ENCODE measurements at places on chromosomes 1 and 21.

GRCh38 chr1:24786191-24786590 lies 40.9 kb downstream of the CLIC4 start:
- H3K4me3 ChIP-seq: no peak overlapping the region
- no peaks in the 10 kb centered on the region for H3K27me3 ChIP-seq
- DNase-seq: no peak
- peak overlapping the region; percentile 85 for H3K27ac ChIP-seq
- H3K4me1 ChIP-seq: peaks cover 14% of the 10 kb centered on the region
- peaks cover 12% of the 10 kb centered on the region for H3K36me3 ChIP-seq

- peaks cover 16% of the 10 kb centered on the region for H3K36me3 ChIP-seq
- H3K4me3 ChIP-seq: peak overlapping the region; percentile 75
- H3K27ac ChIP-seq: peak overlapping the region; percentile 76
- H3K27me3 ChIP-seq: no peaks in the 10 kb centered on the region
These were observed 2.1 kb downstream of the ENTREP3 start for GRCh38 chr1:155253208-155253607.

- H3K4me1 ChIP-seq: no peaks in the 10 kb centered on the region
- peaks cover 27% of the 10 kb centered on the region for H3K27me3 ChIP-seq
- no peak overlapping the region for H3K4me3 ChIP-seq
- no peaks in the 10 kb centered on the region for H3K36me3 ChIP-seq
- no peak overlapping the region for H3K27ac ChIP-seq
These were observed 22.4 kb upstream of the CCDC27 start for GRCh38 chr1:3729594-3730542.

- no peak overlapping the region for H3K27ac ChIP-seq
- no peak for DNase-seq
- no peak overlapping the region for H3K4me3 ChIP-seq
- peaks cover 12% of the 10 kb centered on the region for H3K36me3 ChIP-seq
- H3K27me3 ChIP-seq: no peaks in the 10 kb centered on the region
- peaks cover 17% of the 10 kb centered on the region for H3K4me1 ChIP-seq
These were observed 228.7 kb downstream of the CRB1 start for GRCh38 chr1:197496722-197497121.

DNA sequence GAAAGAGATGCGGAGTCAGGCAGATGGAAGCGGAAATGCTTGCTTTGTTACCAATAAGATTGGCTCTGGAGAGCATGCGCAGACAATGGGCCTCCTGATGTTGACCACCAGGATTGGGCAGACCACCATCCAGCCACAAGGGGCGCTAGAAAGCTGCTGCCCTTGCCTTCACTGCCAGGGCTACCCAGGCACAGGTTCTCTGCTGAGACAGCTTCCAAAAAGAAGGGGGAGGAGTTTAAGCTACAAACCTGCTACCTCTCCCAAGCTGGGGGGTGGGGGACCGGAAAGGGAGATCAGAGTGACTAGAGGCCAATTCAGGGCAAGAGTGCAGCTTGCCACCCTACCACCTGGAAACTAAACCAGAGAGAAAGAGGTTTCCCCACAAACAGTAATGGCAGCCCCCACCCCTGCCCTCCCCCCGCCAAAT lies 369.7 kb downstream of the RRAGC start:
- peaks cover 89% of the 10 kb centered on the region for H3K27me3 ChIP-seq
- no peak overlapping the region for H3K4me3 ChIP-seq
- H3K4me1 ChIP-seq: no peaks in the 10 kb centered on the region
- no peaks in the 10 kb centered on the region for H3K36me3 ChIP-seq

GRCh38 chr1:247277191-247277590 lies 21.3 kb downstream of the VN1R5 start:
- no peaks in the 10 kb centered on the region for H3K27me3 ChIP-seq
- peaks cover 9% of the 10 kb centered on the region for H3K4me1 ChIP-seq
- H3K36me3 ChIP-seq: no peaks in the 10 kb centered on the region
- H3K27ac ChIP-seq: no peak overlapping the region
- no peak overlapping the region for H3K4me3 ChIP-seq
- no peak for DNase-seq

DNA sequence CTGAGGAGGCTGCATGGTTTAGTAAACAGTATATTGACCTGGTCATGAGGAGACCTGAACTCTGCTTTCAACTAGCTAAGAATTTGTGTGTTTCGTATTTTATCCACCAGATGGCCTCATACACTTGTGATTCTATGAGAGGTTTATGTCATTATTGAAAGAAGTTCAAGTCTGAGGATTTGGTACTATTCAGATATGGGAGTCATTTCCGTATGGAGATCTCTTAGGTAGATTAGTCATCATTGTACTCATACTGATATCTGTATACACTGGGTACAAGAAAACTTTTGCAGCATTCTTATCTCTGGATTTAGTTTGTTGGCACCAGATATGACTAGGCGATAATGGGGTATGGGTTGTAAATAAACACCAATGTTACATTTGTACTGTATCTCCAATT lies 26.6 kb downstream of the ATF6 start:
- no peak for DNase-seq
- peaks cover 2% of the 10 kb centered on the region for H3K4me1 ChIP-seq
- peaks cover 31% of the 10 kb centered on the region for H3K36me3 ChIP-seq
- H3K4me3 ChIP-seq: no peak overlapping the region
- no peaks in the 10 kb centered on the region for H3K27me3 ChIP-seq

DNA sequence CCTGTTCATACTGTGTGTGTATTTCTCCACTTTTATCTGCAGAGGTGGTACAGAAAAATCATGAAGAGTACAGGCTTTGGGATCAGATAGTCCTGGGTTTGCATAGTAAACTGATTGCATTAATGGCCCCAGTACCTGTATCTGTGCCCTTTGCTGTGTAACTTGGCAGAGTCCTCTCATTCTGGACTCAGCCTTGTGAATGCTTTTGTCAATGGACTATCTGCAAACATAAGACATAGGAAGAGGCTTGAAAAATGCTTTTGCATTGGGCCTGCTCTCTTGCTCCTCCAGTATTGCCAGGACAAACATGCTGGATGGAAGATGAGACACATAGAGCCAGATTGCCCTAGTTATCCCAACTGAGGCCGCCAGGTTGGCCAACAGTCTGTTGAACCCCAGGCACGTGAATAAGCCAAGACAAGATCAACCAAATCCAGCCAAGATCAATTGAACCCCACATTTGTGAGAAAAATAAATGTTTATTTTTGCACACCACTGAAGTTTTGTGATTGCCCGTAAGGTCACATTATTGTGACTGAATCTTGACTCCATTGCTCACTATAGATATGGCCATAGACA lies 37.2 kb downstream of the ADCY10 start:
- H3K27me3 ChIP-seq: no peaks in the 10 kb centered on the region
- H3K36me3 ChIP-seq: no peaks in the 10 kb centered on the region
- H3K4me3 ChIP-seq: no peak overlapping the region
- no peak overlapping the region for H3K27ac ChIP-seq
- H3K4me1 ChIP-seq: peaks cover 1% of the 10 kb centered on the region

GRCh38 chr1:110049801-110050601 lies 15.6 kb downstream of the STRIP1 start:
- no peak overlapping the region for H3K27ac ChIP-seq
- peaks cover 60% of the 10 kb centered on the region for H3K36me3 ChIP-seq
- H3K4me3 ChIP-seq: no peak overlapping the region
- H3K4me1 ChIP-seq: peaks cover 31% of the 10 kb centered on the region
- no peaks in the 10 kb centered on the region for H3K27me3 ChIP-seq
- no peak for DNase-seq

DNA sequence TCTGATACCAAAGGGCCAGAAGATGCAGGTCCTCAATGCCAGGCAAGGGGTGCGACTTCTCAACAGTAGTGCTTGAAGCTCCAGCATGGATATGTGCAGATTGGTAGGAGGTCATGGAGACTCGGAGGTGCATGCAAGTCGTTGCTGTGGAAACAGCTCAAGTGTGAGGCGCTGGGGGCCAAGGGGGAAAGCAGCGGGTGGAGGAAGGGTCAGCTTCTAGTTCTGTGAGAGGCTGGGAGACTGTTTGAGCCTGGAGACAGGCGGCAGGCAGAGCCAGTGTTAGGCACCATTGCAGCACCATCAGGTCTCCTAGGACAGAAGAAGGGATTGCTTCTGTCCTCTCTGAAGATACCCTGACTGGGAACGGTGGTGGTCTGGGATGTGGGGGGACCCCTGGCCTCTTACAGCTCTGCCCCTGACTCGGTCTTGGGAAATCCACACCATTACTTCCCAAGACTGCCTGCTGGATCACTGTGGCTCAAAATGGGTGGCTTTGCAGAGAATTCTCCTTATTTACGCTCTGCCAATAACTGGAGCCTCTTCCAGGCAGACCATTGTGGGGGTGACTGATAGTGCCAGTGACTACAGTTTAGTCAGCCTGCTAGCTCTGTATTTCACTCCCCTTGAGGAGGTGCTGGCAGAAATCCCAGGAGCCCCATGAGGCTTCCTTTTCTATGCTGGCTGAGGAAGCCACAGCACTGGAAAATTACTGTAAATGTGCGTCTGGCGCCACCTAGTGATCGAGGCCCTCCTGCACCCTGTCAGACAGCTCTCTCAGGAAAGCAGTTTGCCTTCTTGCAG lies 46.3 kb upstream of the VANGL1 start:
- peaks cover 10% of the 10 kb centered on the region for H3K4me1 ChIP-seq
- peak; percentile 95 for DNase-seq
- H3K36me3 ChIP-seq: no peaks in the 10 kb centered on the region
- H3K4me3 ChIP-seq: no peak overlapping the region

- no peak overlapping the region for H3K4me3 ChIP-seq
- no peak for DNase-seq
- H3K4me1 ChIP-seq: peaks cover 26% of the 10 kb centered on the region
These were observed 6.3 kb downstream of the ASPM start for GRCh38 chr1:197140121-197140520.

DNA sequence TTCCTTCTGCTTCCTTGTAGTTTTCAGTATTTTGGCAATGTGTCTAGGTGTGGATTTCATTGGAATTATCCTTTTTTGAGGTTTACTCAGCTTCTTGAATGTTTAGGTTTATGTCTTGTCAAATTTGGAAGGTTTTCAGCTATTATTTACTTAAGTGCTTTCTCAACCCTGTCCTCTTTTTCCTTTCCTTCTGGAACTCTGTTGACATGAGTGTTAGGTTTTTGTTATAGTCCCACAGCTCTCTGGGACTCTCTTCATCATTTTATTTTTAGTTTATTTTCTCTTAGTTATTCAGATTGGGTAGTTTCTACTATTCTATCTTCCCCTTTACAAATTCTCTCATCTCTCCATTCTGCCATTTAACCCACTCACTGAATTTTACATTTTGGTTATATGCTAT lies 63.1 kb upstream of the GPR88 start:
- H3K27me3 ChIP-seq: no peaks in the 10 kb centered on the region
- no peaks in the 10 kb centered on the region for H3K4me1 ChIP-seq
- no peak overlapping the region for H3K4me3 ChIP-seq
- no peak for DNase-seq

GRCh38 chr1:201180141-201180540 lies 10.5 kb upstream of the IGFN1 start:
- peaks cover 11% of the 10 kb centered on the region for H3K4me1 ChIP-seq
- peaks cover 9% of the 10 kb centered on the region for H3K27me3 ChIP-seq
- H3K27ac ChIP-seq: no peak overlapping the region
- no peaks in the 10 kb centered on the region for H3K36me3 ChIP-seq

DNA sequence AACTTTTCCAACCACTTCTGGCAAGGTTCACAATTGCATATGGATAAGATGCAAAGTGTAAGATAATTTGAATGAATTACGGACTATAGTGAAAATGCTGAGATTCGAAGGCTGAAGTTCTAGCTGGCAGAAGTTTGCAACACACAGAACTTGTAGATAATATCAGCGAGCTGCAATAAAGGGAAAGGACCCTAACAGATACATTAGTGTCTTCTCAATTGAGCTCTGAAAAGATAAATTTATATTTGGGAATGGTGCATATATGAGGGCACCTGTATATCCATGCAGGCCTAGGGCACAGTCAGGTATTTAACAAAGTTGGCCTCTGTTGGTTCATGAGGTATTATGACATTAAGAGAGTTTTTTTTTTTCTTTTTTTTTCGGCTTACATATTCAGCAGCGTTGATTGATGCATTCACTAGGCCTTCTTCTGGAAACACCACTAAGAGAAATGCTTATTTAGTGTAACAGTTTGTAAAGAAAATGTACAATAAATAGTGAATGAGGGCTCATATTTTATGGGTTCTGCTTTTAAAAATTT lies 2.2 kb downstream of the NFIA start:
- no peak for DNase-seq
- peak overlapping the region; percentile 97 for H3K27ac ChIP-seq
- no peaks in the 10 kb centered on the region for H3K27me3 ChIP-seq
- H3K4me3 ChIP-seq: peak overlapping the region; percentile 90

DNA sequence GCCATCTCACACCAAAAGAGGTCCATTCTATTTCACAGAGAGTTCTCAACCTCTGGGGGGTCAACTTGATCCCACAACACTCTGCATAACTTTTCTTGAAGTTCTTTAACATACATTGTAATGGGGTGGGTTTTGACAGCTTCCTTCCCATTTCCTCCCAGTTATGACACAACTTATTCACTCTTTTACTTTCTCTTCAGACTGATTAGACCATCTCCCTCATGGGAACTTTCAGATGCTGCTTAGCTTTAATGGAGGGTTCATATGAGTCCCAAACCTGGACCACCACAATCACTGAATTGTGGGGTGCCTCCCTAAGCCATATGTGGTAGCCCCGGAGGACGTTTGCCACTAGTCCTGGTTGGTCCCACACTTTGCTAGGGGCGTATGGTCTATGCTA lies 28.3 kb upstream of the KCNJ15 start:
- H3K4me3 ChIP-seq: no peak overlapping the region
- no peaks in the 10 kb centered on the region for H3K27me3 ChIP-seq
- no peak for DNase-seq
- peaks cover 30% of the 10 kb centered on the region for H3K36me3 ChIP-seq
- no peak overlapping the region for H3K27ac ChIP-seq

GRCh38 chr1:116766616-116767469 lies 12.6 kb downstream of the CD2 start:
- H3K27ac ChIP-seq: no peak overlapping the region
- no peaks in the 10 kb centered on the region for H3K27me3 ChIP-seq
- H3K36me3 ChIP-seq: no peaks in the 10 kb centered on the region

GRCh38 chr1:92817986-92818764 lies 13.7 kb upstream of the RPL5 start:
- H3K27me3 ChIP-seq: no peaks in the 10 kb centered on the region
- H3K4me3 ChIP-seq: no peak overlapping the region
- H3K36me3 ChIP-seq: no peaks in the 10 kb centered on the region
- DNase-seq: no peak
- no peak overlapping the region for H3K27ac ChIP-seq
- H3K4me1 ChIP-seq: no peaks in the 10 kb centered on the region

DNA sequence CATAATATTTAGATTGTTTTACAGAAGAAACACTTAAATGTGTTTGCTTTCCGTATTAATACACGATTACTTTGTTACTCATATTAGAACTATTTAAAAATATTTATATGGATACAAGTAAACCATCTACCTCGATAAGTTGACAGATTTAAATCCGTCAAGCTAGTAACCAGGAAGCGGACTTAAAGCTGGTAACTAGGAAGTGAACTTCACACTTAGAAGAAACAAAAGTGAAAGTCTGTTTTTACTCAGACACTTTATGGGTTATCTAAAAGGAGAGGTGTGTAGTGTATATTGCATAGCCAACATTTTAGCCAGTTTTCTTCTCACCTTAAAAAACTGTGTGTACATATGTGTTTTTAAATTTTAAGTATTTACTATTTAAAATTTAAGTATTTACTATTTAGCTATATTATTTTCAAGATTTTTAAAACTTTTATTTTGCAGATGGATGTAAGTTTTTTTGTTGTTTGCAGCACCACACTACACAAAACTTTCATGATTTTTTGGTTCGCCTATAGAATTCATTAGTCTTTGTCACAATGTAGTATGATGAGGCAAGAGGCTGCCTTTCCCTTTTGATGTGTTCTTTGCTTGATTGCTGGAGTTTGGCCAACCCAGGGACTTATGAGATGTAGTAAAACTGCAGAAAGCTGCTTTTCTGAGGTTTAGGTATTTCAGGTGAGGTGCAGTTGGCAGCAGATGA lies 2.7 kb downstream of the USP25 start:
- H3K27ac ChIP-seq: peak overlapping the region; percentile 88
- peaks cover 8% of the 10 kb centered on the region for H3K36me3 ChIP-seq
- no peak for DNase-seq
- peaks cover 38% of the 10 kb centered on the region for H3K4me1 ChIP-seq
- H3K4me3 ChIP-seq: peak overlapping the region; percentile 91
- no peaks in the 10 kb centered on the region for H3K27me3 ChIP-seq
